Hepatocyte (in vitro differentiated cells): ENCODE measurements at places on chromosomes 12 and 14. TPM values are rescaled to one million over a fixed set of nuclear protein-coding genes. Genes with fewer than 3 reads are reported as not detected.

DNA sequence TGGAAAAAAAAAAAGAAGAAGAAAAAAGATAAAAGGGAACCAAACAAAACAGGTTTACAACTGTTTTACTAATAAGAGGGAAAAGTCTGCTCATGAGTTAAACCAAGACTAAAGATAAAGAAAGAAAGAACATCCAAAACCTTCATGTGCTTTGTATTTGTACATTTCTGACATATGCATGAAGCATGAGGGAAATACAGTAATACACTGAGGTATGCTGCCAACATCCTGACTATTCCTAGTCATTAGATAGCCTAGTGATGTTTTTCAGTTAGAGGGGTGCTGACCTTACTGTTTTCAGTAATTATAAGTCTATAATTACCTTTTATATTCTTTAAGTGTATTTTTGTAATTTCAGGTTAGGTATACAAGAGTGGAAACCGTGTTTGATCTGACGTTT is 793.3 kb downstream of the DIO2 start:
- no peak overlapping the region for H3K4me3 ChIP-seq
- H3K4me1 ChIP-seq: peaks cover 10% of the 10 kb centered on the region
- no peaks in the 10 kb centered on the region for H3K27me3 ChIP-seq
- H3K36me3 ChIP-seq: no peaks in the 10 kb centered on the region

DNA sequence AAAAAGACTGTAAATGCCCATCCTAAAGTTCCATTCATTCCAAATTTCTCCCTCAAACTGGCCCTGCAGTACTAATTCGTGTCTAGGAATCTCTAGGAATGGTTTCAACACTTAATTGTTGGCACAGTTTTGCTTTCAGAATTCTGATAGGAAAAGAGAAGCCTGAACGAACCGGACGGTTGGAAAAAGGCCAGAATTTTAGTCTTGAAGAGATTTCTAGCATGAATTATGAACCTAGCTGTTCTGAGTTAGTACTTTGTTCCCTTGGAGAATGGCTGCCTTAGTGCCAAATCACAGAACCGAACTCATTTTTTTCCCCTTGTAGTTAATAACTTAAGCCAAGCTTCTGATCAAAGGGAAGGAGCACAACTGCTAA is 262.6 kb downstream of the ADAMTS20 start:
- peak overlapping the region; percentile 80 for H3K27ac ChIP-seq
- no peaks in the 10 kb centered on the region for H3K36me3 ChIP-seq
- H3K4me3 ChIP-seq: no peak overlapping the region
- no peak for DNase-seq
- H3K27me3 ChIP-seq: no peaks in the 10 kb centered on the region
- peaks cover 19% of the 10 kb centered on the region for H3K4me1 ChIP-seq

DAO gene
- 0.90 and 2.2 TPM in 2 replicates for total RNA-seq

- no peak overlapping the region for H3K27ac ChIP-seq
- H3K27me3 ChIP-seq: no peaks in the 10 kb centered on the region
- DNase-seq: no peak
- no peaks in the 10 kb centered on the region for H3K4me1 ChIP-seq
Measured at GRCh38 chr12:4787965-4788364, 67.8 kb downstream of the GALNT8 start.

DNA sequence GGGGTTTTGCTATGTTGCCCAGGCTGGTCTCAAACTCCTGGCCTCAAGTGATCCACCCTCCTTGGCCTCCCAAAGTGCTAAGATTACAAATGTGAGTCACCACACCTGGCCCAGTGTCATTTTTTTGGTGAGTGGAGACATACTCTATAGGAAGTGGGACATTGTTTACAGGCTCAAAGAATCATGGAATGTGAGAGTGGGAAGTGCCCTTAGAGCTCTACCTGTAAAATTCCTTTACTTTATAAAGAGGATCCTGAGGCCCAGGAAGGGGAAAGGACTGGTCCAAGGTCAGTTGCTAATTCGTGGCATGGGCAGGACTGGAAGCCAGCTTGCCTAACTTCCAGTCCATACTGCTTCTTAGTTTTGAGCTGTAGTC is 8.7 kb upstream of the ADCK1 start:
- no peak overlapping the region for H3K4me3 ChIP-seq
- H3K4me1 ChIP-seq: no peaks in the 10 kb centered on the region
- DNase-seq: no peak
- H3K27ac ChIP-seq: no peak overlapping the region

NRL gene
- total RNA-seq: 1.2 and 4.8 TPM in 2 replicates

TSPAN19 gene
- not detected in 2 replicates for total RNA-seq

DNA sequence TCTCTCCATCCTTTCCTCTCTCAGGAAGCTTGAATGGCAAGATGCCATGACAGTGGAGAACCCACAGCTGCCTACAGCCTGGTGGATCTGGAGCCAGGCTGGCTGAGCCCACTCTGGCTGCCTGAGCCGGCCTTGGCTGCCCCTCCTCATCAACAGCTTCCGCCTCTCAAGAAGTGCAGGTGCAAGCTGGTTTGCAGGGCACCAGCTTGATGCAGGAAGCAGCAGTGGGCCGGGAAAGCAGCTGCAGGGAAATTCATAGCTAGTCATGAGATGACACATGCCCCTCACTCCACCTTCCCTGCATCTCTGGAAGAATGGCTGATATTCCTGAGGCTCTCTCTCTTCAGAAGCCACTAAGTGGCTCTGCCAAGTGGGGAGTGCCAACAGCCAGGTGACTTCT is 289.1 kb downstream of the RPS29 start:
- H3K4me3 ChIP-seq: no peak overlapping the region
- H3K27ac ChIP-seq: no peak overlapping the region
- H3K27me3 ChIP-seq: no peaks in the 10 kb centered on the region
- H3K36me3 ChIP-seq: no peaks in the 10 kb centered on the region

DNA sequence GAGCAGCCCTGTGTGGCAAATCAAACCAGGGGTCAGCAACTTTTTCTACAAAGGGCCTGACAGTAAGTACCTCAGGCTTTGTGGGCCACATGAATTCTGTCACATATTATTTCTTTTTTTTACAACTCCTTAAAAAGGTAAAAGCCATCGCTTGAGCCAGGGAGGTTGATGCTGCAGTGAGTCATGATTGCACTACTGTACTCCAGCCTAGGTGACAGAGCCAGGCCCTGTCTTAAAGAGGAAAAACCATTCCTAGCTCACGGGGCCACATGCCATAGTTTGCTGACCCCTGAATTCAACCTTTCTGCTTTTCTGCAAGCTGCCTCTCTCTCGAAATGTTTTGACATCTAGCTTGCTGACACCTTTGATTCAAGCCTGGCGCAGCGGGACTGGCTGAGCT is 55.1 kb upstream of the CORO1C start:
- H3K27me3 ChIP-seq: no peaks in the 10 kb centered on the region
- DNase-seq: no peak
- H3K36me3 ChIP-seq: no peaks in the 10 kb centered on the region
- no peaks in the 10 kb centered on the region for H3K4me1 ChIP-seq

DNA sequence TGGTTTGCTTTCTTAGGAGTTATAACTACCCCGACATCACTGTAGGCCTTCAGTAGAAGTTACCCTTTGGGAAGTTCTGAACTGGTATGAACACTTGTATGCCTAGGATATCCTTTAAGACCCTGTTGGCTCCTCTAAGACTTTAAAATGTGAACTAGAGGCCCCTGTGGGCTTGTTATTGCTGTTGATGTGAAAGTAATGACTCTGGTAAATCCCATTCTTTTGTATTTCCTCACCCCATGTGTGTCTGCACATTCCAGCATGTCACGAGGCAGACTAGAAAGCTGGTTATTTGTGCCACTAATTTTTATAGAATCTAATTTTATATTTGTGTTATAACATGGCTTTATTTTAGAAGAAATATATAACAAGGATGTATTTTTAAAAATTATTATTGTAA is 48.9 kb downstream of the SERPINA10 start:
- H3K36me3 ChIP-seq: no peaks in the 10 kb centered on the region
- H3K4me1 ChIP-seq: no peaks in the 10 kb centered on the region

- DNase-seq: no peak
- H3K4me3 ChIP-seq: no peak overlapping the region
- H3K27me3 ChIP-seq: no peaks in the 10 kb centered on the region
- H3K27ac ChIP-seq: peak overlapping the region; percentile 95
Measured at GRCh38 chr12:10362325-10362724, 27.5 kb downstream of the KLRK1 start.

- no peaks in the 10 kb centered on the region for H3K27me3 ChIP-seq
- peak overlapping the region; percentile 81 for H3K4me3 ChIP-seq
- H3K4me1 ChIP-seq: peaks cover 10% of the 10 kb centered on the region
- no peaks in the 10 kb centered on the region for H3K36me3 ChIP-seq
- peak overlapping the region; percentile 97 for H3K27ac ChIP-seq
Measured at GRCh38 chr12:11650286-11651281, 1.1 kb downstream of the ETV6 start.
